ENCODE measurements at places on chromosomes 13 and 19. TPM values are rescaled to one million over a fixed set of nuclear protein-coding genes. Genes with fewer than 3 reads are reported as not detected.

The ZSCAN1 gene
- 1.7 TPM for total RNA-seq

The DNAJC15 gene
- total RNA-seq = 20.0 TPM

The GNG7 gene
- total RNA-seq = 2.4 TPM

The HPN gene
- 31.1 TPM for total RNA-seq

The IL11 gene
- not detected for total RNA-seq

The IGFL3 gene
- total RNA-seq = not detected

The THSD8 gene
- 1.8 TPM for total RNA-seq

The ZNF829 gene
- 2.3 TPM for total RNA-seq

The ZNF296 gene
- 0.43 TPM for total RNA-seq

The ZNF135 gene
- total RNA-seq = 13.5 TPM

The GARIN5A gene
- 1.7 TPM for total RNA-seq

The S1PR4 gene
- 18.8 TPM for total RNA-seq

The A1BG gene
- total RNA-seq = 1.2 TPM

The RXFP2 gene
- not detected for total RNA-seq

The ZNF610 gene
- total RNA-seq = 9.4 TPM

The IGLON5 gene
- total RNA-seq = 0.43 TPM

The AMH gene
- 3.5 TPM for total RNA-seq

The FFAR2 gene
- total RNA-seq = 2.6 TPM

The CACTIN gene
- total RNA-seq = 23.4 TPM

Measured in lung (tissue), 17 donors.